ENCODE measurements at places on chromosomes 3 and 15. TPM values are rescaled to one million over a fixed set of nuclear protein-coding genes. Genes with fewer than 3 reads are reported as not detected.

DNA sequence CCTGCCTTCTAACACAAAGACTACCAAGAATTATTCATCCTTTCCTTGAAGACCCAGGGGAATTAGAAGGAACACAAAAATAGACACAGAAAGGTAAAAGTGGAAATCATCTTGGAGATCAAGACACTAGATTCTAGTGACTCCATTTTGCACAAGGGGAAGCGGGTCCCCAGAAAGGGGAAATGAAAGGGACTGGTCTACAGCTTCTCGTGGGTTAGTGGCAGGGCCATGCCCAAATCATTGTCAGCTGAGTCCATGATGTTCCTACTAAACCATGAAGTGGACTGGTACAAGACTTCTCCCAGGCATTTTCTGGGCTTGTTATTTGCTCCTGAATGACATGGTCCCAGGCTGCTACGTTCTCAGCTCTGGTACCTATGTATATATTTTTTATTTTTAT, 230.7 kb upstream of the TPRG1 start:
- no peak overlapping the region for H3K27ac ChIP-seq
- no peak overlapping the region for H3K4me3 ChIP-seq
- DNase-seq, result no peak
- no peaks in the 10 kb centered on the region for H3K36me3 ChIP-seq
- H3K4me1 ChIP-seq, result peaks cover 4% of the 10 kb centered on the region

GRCh38 chr3:127637971-127638370, 9.0 kb downstream of the PODXL2 start:
- H3K36me3 ChIP-seq, result no peaks in the 10 kb centered on the region
- peak overlapping the region; percentile 44 for H3K27ac ChIP-seq
- no peak overlapping the region for H3K4me3 ChIP-seq
- peaks cover 18% of the 10 kb centered on the region for H3K4me1 ChIP-seq

DNA sequence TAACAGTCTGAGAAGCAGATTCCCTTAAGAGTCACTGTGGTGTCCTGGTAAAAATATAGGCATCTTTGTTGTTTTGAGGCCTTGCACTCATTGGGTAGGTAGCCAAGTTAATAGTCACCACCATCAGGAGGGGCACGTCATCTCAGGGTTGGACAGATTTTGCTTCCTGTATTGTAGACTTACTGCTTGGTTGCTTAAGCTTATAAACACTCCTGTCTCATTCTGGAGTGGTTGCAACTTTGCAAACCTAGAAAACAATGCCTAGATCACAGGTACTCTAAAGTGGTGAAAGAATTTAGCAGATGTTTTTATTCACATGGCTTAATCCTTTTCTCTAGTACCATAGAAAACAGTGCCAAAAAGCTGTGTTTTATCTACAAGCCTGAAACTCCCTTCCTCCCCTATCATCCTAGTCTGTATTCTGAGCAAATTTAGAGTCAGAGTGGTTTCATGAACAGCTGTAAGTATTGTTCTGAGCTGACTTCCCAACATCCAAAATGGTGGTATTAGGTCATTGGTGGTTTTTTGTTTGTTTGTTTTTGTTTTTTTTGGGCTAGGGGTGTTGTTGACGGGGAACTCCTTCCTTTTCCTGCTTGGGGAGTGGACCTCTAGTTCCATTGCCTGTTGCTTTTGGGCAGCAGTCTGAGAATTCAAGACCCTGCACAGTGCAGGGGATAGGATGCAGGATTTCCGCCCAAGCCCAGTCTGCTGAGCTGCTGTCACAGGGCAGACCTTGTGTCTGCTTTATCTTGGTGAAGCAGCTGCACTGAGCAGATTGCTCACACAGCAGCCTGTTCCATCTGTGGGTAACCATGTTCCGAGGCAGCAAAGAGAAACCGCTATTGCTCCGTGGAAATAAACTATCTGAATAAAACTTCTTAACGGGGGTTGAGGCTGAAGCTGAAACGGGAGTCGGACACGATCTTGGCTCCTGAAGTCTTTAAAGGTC, 202.0 kb downstream of the AKAP13 start:
- no peaks in the 10 kb centered on the region for H3K27me3 ChIP-seq
- peak overlapping the region; percentile 78 for H3K4me3 ChIP-seq
- peaks cover 68% of the 10 kb centered on the region for H3K36me3 ChIP-seq
- H3K4me1 ChIP-seq, result peaks cover 80% of the 10 kb centered on the region
- H3K27ac ChIP-seq, result peak overlapping the region; percentile 95
- DNase-seq, result peak; percentile 82

GRCh38 chr15:52233405-52233804, 42.2 kb upstream of the GNB5 start:
- H3K4me3 ChIP-seq, result no peak overlapping the region
- peaks cover 41% of the 10 kb centered on the region for H3K4me1 ChIP-seq
- DNase-seq, result no peak
- peak overlapping the region; percentile 95 for H3K27ac ChIP-seq

KCNAB1 gene
- total RNA-seq, result not detected

DNA sequence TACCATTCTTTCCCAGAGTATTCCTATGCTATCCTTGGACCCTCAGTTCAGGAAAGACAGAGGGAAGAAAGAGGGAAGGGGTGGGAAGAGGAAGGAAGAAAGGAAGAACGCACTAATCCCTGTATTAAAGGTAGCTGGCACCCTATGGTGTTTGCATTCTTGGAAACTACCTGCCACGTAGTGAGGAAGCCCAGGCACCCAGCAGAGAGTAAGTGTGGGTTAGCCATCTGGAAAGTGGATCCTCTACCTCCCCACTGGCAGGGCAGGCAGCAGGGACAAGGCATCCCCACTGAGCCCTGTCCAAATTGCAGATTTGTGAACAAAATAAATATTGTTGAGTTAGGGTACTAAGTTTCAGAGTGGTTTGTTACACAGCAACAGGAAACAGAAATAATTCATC, 8.8 kb downstream of the RBP1 start:
- H3K4me1 ChIP-seq, result no peaks in the 10 kb centered on the region
- no peak for DNase-seq
- no peak overlapping the region for H3K4me3 ChIP-seq
- H3K36me3 ChIP-seq, result no peaks in the 10 kb centered on the region
- no peak overlapping the region for H3K27ac ChIP-seq

AHSG gene
- not detected for total RNA-seq

GNAT1 gene
- not detected for total RNA-seq

PPM1L gene
- 5.8 TPM for total RNA-seq

LRRIQ4 gene
- total RNA-seq, result not detected

- no peak overlapping the region for H3K4me3 ChIP-seq
- H3K27me3 ChIP-seq, result peaks cover 2% of the 10 kb centered on the region
- DNase-seq, result no peak
- no peaks in the 10 kb centered on the region for H3K36me3 ChIP-seq
- H3K4me1 ChIP-seq, result no peaks in the 10 kb centered on the region
These were observed 7.9 kb downstream of the ARRDC4 start for GRCh38 chr15:97968380-97968779.

DNA sequence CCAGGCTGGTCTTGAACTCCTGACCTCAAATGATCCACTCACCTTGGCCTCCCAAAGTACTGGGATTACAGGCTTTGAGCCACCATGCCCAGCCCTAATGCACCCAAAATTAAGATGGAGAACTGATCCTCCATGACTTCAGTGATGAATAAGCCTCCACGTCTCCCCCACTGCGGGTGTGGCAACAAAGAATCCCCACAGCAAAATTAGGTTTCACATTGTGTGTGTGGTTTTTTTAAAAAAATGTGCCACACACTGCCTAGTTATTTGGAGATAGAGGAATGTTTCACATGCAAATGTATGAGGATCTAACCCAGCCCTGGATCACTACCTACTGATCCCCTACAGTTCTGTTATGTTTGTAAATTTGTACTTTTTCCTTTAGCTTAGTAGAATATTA, 17.3 kb downstream of the HDAC11 start:
- no peak overlapping the region for H3K4me3 ChIP-seq
- H3K4me1 ChIP-seq, result peaks cover 7% of the 10 kb centered on the region
- no peak for DNase-seq
- H3K27me3 ChIP-seq, result no peaks in the 10 kb centered on the region
- no peak overlapping the region for H3K27ac ChIP-seq
- H3K36me3 ChIP-seq, result no peaks in the 10 kb centered on the region
